Chondrocyte (in vitro differentiated cells): ENCODE measurements at places on chromosomes 12 and 14. TPM values are rescaled to one million over a fixed set of nuclear protein-coding genes. Genes with fewer than 3 reads are reported as not detected.

DNA sequence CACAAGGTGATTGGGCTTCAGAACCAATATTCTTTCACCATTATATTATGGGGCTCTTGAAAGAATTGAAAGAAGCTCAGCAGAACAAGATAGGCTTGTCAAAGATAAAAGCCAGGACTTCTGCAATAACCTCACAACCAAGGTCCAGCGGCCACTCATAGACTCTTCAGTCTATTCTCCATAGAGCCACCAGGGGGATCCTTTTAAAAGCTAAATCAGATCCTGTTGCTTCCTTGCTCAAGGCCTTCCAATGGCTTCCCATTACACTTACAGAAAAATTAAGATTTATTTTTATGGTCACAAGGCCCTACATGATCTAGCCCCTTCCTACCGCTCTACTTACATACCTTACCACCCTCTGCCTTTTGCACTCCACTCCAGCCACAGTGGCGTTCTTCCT, 169.6 kb downstream of the C12orf42 start:
- H3K4me3 ChIP-seq: no peak overlapping the region
- no peak overlapping the region for H3K27ac ChIP-seq
- H3K36me3 ChIP-seq: no peaks in the 10 kb centered on the region

The BICDL1 gene
- total RNA-seq: 0.12 to 0.45 TPM (median 0.26 TPM) in 3 replicates

The B3GNT4 gene
- 0.22 to 1.0 TPM (median 0.77 TPM) in 3 replicates for total RNA-seq

The POLE2 gene
- total RNA-seq: 2.2 to 6.4 TPM (median 3.1 TPM) in 3 replicates

GRCh38 chr12:114221957-114222630, 183.8 kb downstream of the TBX5 start:
- H3K27me3 ChIP-seq: peaks cover 3% of the 10 kb centered on the region
- DNase-seq: no peak
- H3K36me3 ChIP-seq: no peaks in the 10 kb centered on the region
- H3K4me1 ChIP-seq: no peaks in the 10 kb centered on the region
- no peak overlapping the region for H3K27ac ChIP-seq

DNA sequence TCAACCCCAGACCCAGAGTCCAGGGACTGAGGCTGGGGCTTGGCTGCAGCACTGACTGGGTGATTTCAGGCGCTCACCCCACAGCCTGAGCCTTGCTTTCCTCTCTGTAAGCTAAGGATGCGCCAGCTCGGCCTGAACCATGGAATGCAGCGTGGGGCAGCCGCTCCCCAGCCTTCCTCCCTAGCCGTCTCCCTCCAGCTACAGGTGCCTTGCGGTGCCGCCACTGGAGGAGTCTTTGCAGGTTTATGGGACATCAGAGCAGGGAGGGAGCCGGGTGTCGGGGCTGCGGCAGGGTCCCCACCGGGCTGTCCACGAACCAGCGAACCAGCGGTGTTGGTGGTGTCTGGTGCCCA, 19.4 kb downstream of the PPP2R5C start:
- H3K27ac ChIP-seq: no peak overlapping the region
- H3K27me3 ChIP-seq: peaks cover 8% of the 10 kb centered on the region
- H3K4me1 ChIP-seq: no peaks in the 10 kb centered on the region

The RD3L gene
- not detected in 3 replicates for total RNA-seq

The HSPB8 gene
- total RNA-seq: 14.2 to 31.3 TPM (median 29.4 TPM) in 3 replicates

DNA sequence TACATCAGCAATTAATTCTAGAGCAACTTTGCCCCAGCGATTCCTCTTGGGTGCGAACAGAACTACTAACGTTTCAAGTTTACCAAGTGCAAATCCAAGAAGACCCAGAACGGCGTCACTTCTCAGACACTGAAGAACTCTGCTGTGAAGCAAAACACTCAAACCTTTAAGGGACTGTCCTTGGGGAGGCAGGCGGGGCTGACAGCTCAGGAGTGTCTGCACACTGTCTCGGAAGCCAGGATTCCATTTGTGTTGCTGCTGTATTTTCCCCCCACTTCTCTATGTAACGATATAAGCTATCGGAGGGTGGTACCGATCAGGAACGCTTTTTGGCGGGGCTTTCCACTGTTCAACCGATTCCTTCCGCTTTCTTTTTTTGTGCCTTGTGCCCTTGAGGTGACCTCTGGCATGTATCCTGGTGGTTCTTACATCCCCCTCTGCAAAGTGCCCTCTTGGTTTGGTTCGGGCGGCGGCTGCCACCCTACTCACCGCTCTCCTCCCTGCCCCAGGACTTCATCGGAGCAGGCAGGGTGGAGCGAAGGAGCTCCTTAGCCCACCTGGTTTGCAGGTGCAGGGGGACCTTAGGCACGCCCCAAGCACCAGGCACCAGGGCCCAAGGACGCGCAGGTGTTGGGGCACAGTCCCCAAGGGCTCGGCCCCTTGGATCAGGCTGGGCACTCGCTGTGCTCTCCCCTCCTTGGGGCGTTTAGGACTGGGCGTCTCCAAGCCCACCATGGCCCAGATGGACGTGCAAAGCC, 19.2 kb upstream of the MLXIP start:
- H3K4me3 ChIP-seq: no peak overlapping the region
- H3K36me3 ChIP-seq: peaks cover 11% of the 10 kb centered on the region
- H3K27me3 ChIP-seq: no peaks in the 10 kb centered on the region
- H3K27ac ChIP-seq: no peak overlapping the region
- H3K4me1 ChIP-seq: peaks cover 28% of the 10 kb centered on the region
- no peak for DNase-seq

DNA sequence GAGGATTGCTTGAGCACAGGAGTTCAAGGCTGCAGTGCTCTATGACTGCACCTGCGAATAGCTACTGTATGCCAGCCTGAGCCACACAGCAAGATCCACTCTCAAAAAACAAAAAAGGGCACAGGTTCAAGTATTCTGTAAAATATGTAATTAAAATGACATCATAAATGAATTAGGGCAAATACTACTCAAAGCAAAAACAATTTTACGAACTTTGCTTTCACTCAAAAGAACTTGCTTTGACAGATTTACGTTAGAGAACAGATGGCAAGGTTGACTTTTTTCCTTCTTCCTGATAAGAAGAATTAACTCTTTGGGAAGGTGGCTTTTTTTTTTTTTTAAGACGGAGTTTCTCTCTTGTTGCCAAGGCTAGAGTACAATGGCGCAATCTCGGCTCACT, 44.0 kb upstream of the EAPP start:
- H3K27ac ChIP-seq: no peak overlapping the region
- H3K4me1 ChIP-seq: peaks cover 8% of the 10 kb centered on the region
- H3K4me3 ChIP-seq: no peak overlapping the region
- no peak for DNase-seq
- peaks cover 20% of the 10 kb centered on the region for H3K36me3 ChIP-seq

- no peak overlapping the region for H3K4me3 ChIP-seq
- H3K4me1 ChIP-seq: peaks cover 9% of the 10 kb centered on the region
- no peak overlapping the region for H3K27ac ChIP-seq
- no peak for DNase-seq
These were observed 100.6 kb downstream of the DPF3 start for GRCh38 chr14:72793156-72793939.

- peaks cover 14% of the 10 kb centered on the region for H3K4me1 ChIP-seq
- no peaks in the 10 kb centered on the region for H3K36me3 ChIP-seq
- no peak overlapping the region for H3K27ac ChIP-seq
- no peak overlapping the region for H3K4me3 ChIP-seq
- DNase-seq: no peak
These were observed 210.6 kb downstream of the ADGRD1 start for GRCh38 chr12:131164096-131164872.

GRCh38 chr12:84919271-84919670, 6.7 kb upstream of the SLC6A15 start:
- no peak overlapping the region for H3K4me3 ChIP-seq
- no peak for DNase-seq
- H3K36me3 ChIP-seq: no peaks in the 10 kb centered on the region
- no peak overlapping the region for H3K27ac ChIP-seq
- H3K27me3 ChIP-seq: peaks cover 27% of the 10 kb centered on the region

DNA sequence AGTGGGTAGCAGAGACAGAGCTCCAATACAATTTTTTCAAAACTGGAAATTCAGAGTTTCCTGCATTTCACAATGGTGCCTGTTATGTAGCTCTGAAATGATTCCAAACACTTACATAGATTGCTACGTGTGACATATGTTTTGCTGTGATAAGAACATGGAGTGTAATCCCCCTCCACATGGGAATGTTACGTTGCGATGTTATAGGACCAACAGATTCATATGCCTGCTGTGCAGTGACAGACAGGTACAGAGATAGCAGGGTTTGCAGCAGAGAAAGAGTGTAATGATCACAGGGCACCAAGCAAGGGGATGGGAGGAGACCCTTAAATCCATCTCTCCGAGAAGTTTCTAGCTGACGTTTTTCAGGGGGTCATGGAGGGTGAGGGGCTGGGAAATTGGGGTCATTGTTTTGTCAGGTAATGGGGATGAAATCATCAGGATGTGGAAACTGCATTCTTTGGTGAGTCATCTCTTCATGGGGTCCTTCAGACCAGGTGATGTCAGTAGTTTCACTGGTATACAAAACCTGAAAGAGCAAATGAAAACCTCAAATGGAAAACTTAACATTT, 76.6 kb upstream of the OSBPL8 start:
- peaks cover 6% of the 10 kb centered on the region for H3K4me1 ChIP-seq
- DNase-seq: no peak
- no peaks in the 10 kb centered on the region for H3K36me3 ChIP-seq
- no peak overlapping the region for H3K4me3 ChIP-seq
- no peaks in the 10 kb centered on the region for H3K27me3 ChIP-seq

DNA sequence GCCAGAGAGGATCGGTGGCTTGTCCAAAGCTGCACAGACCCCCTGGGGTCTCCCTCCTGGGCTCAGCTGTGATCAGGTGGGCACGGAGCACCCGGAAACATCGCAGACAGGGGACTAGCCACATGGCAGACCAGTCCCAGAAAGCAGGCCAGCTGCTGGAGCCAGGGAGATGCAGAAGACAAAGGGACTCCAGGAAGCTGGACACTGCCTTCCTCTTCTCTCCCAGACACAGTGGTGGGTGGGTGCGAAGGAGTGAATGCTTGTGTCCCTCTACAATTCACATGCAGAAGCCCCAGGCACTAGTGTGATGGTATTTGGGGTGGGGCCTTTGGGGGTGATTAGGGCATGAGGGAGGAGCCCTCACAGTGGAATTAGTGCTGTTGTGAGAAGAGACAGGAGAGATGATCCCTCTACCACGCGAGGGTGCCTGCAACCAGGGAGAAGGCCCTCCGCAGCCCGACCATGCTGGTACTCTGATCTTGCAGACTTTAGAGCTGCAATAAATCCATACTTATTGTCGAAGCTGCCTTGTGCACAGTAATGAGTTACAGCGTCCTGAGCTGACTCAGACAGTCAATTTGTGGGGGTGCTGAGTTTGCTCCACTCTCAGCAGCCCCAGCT, 95.2 kb downstream of the CALM1 start:
- no peak overlapping the region for H3K4me3 ChIP-seq
- no peaks in the 10 kb centered on the region for H3K27me3 ChIP-seq
- H3K27ac ChIP-seq: no peak overlapping the region
- peak; percentile 75 for DNase-seq
- peaks cover 23% of the 10 kb centered on the region for H3K4me1 ChIP-seq
- no peaks in the 10 kb centered on the region for H3K36me3 ChIP-seq

DNA sequence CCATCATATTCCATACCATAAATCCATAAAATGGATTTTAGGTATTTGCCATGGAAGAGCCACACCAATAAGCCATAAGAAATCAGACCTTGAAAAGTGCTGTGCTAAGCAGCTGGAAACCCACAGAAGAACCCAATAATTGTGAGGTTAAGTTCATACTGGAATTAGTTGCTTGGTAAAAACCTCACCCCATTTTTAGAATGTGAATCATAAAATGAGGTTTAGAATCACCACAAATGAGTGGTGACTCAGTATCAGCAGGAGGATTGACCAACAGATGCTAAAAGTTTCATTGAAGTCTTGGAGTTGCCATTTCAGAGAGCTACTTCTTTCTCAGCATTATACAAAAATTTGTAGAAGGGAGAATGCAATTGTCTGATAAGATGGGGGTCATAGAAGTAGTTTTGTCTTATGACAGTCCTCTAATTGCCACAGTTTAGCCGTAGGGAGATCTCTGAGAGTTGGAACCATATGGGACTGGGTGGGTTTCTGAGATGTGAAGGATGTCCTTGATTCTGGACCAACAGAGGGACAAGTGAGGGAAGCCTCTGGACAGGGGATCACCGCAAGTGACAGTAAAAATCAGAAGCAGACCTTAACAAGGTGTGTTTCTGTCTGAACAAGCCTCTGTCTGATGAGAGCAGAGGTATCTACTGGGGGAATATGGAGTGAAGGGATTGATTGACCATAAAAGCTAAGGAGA, 1.4 kb upstream of the STON2 start:
- peaks cover 10% of the 10 kb centered on the region for H3K27me3 ChIP-seq
- no peaks in the 10 kb centered on the region for H3K4me1 ChIP-seq
- no peaks in the 10 kb centered on the region for H3K36me3 ChIP-seq
- no peak for DNase-seq
- no peak overlapping the region for H3K4me3 ChIP-seq
- H3K27ac ChIP-seq: no peak overlapping the region

- peak overlapping the region; percentile 60 for H3K27ac ChIP-seq
- H3K36me3 ChIP-seq: peaks cover 9% of the 10 kb centered on the region
- H3K4me1 ChIP-seq: peaks cover 58% of the 10 kb centered on the region
- no peaks in the 10 kb centered on the region for H3K27me3 ChIP-seq
- DNase-seq: no peak
These were observed 31.7 kb downstream of the ATP2A2 start for GRCh38 chr12:110312581-110313360.

DNA sequence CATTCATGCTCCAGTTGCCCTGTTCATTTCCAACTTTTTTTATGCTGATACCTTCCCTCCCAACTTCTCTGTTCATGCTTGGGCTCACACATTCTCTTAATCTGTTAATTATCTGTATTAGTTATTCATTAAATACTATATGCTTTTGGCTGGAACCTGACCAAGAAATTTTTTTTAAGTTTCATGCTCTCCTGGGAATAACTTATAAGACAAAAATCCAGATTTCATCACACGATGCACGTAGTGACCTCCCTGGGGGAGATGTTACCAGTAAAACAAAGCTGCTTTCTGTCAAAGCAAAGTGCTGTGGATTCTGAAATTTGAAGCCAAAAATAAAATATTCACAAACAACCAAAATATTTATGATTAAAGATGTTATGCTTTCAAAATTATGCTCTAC, 215.0 kb upstream of the USP15 start:
- H3K27me3 ChIP-seq: peaks cover 4% of the 10 kb centered on the region
- H3K36me3 ChIP-seq: no peaks in the 10 kb centered on the region
- no peak overlapping the region for H3K27ac ChIP-seq
- H3K4me1 ChIP-seq: no peaks in the 10 kb centered on the region
- H3K4me3 ChIP-seq: no peak overlapping the region

- no peak for DNase-seq
- H3K27me3 ChIP-seq: peaks cover 7% of the 10 kb centered on the region
- H3K4me1 ChIP-seq: peaks cover 9% of the 10 kb centered on the region
- no peak overlapping the region for H3K27ac ChIP-seq
- H3K4me3 ChIP-seq: no peak overlapping the region
- H3K36me3 ChIP-seq: no peaks in the 10 kb centered on the region
These were observed 39.2 kb upstream of the PLXNC1 start for GRCh38 chr12:94109160-94109559.

- H3K36me3 ChIP-seq: no peaks in the 10 kb centered on the region
- H3K4me3 ChIP-seq: no peak overlapping the region
- H3K27me3 ChIP-seq: peaks cover 1% of the 10 kb centered on the region
- no peak for DNase-seq
- H3K27ac ChIP-seq: no peak overlapping the region
- peaks cover 5% of the 10 kb centered on the region for H3K4me1 ChIP-seq
These were observed 49.1 kb upstream of the MEG3 start for GRCh38 chr14:100776681-100777365.

GRCh38 chr12:68240975-68241374, 12.4 kb downstream of the IL22 start:
- peak overlapping the region; percentile 94 for H3K27ac ChIP-seq
- no peaks in the 10 kb centered on the region for H3K36me3 ChIP-seq
- DNase-seq: no peak
- H3K27me3 ChIP-seq: no peaks in the 10 kb centered on the region
- peaks cover 56% of the 10 kb centered on the region for H3K4me1 ChIP-seq
- no peak overlapping the region for H3K4me3 ChIP-seq

GRCh38 chr14:101875727-101876554, 88.4 kb upstream of the DYNC1H1 start:
- H3K4me1 ChIP-seq: peaks cover 24% of the 10 kb centered on the region
- DNase-seq: no peak
- H3K27me3 ChIP-seq: no peaks in the 10 kb centered on the region
